H1 (cell line): ENCODE measurements at places on chromosomes 4 and X.

- DNase-seq, result no peak
Measured at GRCh38 chrX:65932173-65933084, 107.5 kb downstream of the VSIG4 start.

- no peak for DNase-seq
Measured at GRCh38 chr4:8867624-8868320, 3.9 kb downstream of the HMX1 start.

GRCh38 chr4:98290511-98290910, 29.3 kb downstream of the RAP1GDS1 start:
- DNase-seq, result no peak

DNA sequence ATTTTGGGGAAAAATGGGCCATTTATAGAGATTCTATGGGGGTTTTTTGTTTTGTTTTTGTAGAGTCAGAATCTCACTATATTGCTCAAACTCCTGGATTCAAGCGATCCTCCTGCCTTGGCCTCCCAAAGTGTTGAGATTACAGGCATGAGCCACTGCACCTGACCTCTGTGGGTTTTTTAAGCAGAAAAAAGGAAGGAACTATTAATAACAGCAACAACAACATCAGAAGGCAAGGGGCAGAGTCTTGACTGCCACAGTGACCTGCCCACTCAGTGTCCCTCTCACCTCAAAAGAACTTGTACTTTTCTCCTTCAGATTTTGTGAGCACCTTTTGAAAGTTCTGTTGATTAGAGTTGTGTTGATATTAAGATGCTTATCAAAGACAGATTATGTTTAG, 48.1 kb downstream of the FNIP2 start:
- DNase-seq, result no peak

DNA sequence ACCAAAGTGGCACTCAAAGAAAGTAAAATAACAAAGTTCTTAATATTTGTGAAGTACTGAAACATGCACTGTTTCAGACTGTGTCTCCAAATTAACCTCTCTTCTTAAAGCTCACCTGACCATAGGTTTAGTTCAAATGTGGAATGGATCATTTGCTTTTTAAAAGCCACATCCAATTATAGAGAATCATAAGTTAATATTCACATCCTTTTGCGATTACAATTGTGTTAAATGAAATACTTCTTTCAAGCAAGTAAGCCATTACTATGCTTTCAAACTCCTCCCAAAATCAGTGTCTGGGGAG, 95.3 kb upstream of the PTPN13 start:
- DNase-seq, result no peak

DNA sequence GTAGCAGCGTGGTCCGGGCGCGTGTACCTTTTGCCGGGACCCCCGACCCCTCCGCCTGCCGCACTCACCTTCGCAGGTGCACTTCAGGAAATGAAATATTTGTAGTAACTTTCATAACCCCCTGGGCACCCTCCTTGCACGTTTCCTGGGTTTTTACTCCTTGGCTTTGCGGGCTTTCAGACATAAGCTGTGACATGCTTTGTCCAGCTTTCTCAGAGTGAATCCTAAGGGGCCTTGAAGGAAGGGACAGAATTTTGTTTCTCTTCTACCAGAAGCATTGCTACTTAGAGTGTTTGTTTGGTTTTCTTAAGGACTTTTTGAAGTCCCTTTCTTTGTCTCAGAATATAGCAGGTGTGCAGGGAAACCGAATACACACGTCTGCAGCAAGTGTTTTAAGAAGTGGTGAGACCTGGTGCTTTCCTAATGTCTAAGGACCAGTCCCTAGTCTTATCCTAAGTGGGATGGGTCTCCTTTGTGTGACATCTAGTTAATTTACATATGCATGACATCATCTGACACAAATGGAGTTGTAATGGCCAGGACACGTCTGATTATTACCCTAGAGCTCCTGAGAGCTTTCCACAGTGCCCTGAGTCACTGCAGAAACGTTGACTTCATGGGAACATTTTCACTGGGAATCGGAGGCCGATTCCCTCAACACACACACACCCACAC, 1.3 kb downstream of the FAM149A start:
- no peak for DNase-seq

GRCh38 chrX:41933546-41933945, 10.2 kb upstream of the CASK start:
- no peak for DNase-seq

GRCh38 chrX:121570072-121570841, 522.8 kb downstream of the GLUD2 start:
- no peak for DNase-seq

DNA sequence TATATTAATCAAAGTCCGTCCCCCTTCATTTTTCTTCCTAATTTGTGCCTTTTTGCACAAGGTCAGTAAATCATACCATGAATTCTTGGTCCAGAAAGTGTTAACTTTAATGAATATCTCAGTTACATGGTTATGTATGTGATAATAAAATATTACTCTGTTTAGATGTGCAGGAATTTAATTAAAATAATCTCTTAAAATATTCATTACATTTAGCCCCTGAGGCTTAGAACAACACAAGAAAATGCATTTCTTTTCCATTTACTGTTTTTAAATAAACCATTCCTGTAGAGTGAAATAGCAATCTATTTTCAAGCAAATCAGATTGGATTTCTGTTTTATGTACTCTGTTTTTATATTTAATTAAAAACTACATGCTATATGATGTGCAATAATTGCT, 17.6 kb downstream of the MAB21L2 start:
- no peak for DNase-seq

DNA sequence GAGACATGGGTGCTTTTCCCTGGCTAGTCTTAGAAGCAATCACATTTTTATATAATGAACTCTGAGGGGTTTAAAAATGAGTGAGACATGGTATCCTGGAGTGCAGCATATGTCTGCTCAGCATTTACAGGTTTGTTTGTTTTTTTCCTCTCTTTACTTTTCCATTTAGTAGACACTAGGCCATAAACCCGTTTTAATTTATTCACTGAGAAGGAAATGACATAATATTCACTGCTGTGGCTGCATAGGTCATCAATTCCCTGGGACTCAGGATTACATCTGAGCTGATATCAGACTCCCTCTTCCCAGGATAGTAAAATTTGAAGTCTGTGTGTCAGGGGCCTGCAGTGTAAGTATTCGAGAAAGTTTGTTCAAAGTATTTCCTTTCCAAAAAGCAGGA, 178.9 kb upstream of the SPRY1 start:
- DNase-seq, result no peak

DNA sequence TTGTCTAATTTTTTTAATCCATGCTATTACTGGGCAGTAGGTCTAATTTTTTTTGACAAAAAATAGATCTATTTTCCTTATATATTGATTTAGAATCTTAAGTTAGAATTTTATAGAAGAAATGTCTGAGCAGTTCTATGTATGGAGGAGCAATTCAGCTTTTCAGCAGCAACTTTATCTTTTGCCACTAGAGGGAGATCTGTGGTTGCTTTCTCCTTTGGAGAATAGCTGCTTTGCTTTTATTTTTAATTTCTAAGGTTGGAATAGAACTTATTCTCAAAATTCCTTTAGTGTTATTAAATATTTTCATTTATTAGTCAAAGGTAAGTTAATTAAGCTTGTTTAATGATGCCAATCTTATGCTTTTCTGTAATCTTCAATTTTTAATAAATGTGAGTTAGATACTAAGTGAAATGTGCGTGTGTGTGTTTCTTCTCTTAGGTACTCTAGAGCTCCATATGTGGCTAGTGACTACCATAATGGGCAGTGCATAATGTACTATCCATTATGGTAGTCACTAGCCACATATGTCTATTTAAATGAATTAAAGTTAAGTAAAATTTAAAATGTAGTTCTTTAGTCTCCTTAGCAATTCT, 29.3 kb downstream of the FAM199X start:
- no peak for DNase-seq

- DNase-seq, result no peak
Measured at GRCh38 chrX:112819813-112820212, 20.8 kb downstream of the AMOT start.

- no peak for DNase-seq
Measured at GRCh38 chr4:10677796-10678497, 6.6 kb downstream of the CLNK start.

GRCh38 chr4:147396105-147396504, 84.8 kb upstream of the EDNRA start:
- DNase-seq, result no peak

- no peak for DNase-seq
Measured at GRCh38 chr4:88208156-88208555, 49.7 kb upstream of the ABCG2 start.
